Left lung (tissue), 14 donors: ENCODE measurements at places on chromosomes 1 and 21. TPM values are rescaled to one million over a fixed set of nuclear protein-coding genes. Genes with fewer than 3 reads are reported as not detected.

Gene VAMP4
- 19.4 TPM for polyA plus RNA-seq

GRCh38 chr1:218383051-218383450, 37.9 kb downstream of the TGFB2 start:
- DNase-seq, result no peak

DNA sequence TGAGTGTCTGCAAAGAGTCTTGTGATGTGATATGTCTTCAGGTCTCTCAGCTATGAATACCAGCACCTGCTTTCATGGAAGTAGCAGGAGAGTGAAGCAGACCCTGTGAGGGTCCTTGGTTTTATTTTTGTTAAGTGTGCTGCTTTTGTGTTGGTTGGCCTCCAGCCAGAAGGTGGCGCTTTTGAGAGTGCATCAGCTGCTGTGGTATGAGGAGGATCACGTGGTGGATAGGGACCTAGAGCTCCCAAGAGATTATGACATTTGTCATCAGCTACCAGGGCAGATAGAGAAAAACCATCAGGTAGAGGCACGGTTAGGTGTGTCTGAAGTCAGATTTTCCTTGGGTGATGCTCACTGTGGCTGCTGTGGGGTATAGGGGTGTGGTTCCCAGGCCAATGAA, 1232.1 kb downstream of the MRPL39 start:
- DNase-seq, result no peak

DNA sequence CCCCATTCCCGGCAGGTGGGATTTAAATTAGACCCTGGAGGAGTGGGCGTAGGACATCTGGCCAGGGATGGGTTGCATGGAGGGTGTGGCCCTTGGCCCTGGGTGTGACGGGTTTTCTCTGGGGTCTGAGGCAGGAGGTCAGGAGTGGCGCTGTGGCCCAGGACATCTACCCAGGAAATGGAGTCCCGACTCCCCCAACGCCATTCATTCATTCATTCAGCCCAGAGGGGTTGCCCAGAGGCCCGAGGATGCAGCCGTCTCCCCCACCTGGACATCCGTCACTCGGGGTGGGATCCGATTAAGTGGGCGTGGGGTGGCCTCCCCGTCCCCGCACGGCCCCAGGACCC, 663 bp downstream of the ATP13A2 start:
- DNase-seq, result no peak

GRCh38 chr1:185973645-185974044, 239.5 kb downstream of the HMCN1 start:
- no peak for DNase-seq
